ENCODE measurements at places on chromosomes 6 and 20. TPM values are rescaled to one million over a fixed set of nuclear protein-coding genes. Genes with fewer than 3 reads are reported as not detected.

GNAS-AS1 gene
- not detected for total RNA-seq

WFDC5 gene
- total RNA-seq: not detected

FOXA2 gene
- 19.1 TPM for total RNA-seq

TTI1 gene
- total RNA-seq: 22.2 TPM

OSTM1 gene
- total RNA-seq: 16.0 TPM

HCRTR2 gene
- not detected for total RNA-seq

BIRC7 gene
- total RNA-seq: 2.3 TPM

RIMS1 gene
- not detected for total RNA-seq

CRISP2 gene
- total RNA-seq: not detected

CD109 gene
- total RNA-seq: 68.4 TPM

NRSN2 gene
- total RNA-seq: 62.1 TPM

DCDC2 gene
- total RNA-seq: 2.7 TPM

MYLK4 gene
- 0.10 TPM for total RNA-seq

BRD2 gene
- 140 TPM for total RNA-seq

BTNL2 gene
- not detected for total RNA-seq

BTN2A1 gene
- 19.1 TPM for total RNA-seq

ZNF334 gene
- not detected for total RNA-seq

HSPA12B gene
- total RNA-seq: 0.25 TPM

PTCRA gene
- not detected for total RNA-seq

PRDM1 gene
- 5.6 TPM for total RNA-seq

TULP1 gene
- total RNA-seq: not detected

SIRPD gene
- not detected for total RNA-seq

HAO1 gene
- not detected for total RNA-seq

TSHZ2 gene
- not detected for total RNA-seq

CALHM4 gene
- total RNA-seq: not detected

ADGB gene
- not detected for total RNA-seq

BTBD9 gene
- total RNA-seq: 1.8 TPM

CPNE1 gene
- 215 TPM for total RNA-seq

TCFL5 gene
- total RNA-seq: 4.7 TPM

TRDN gene
- total RNA-seq: not detected

HLA-DMA gene
- total RNA-seq: 2.6 TPM

NKX2-2 gene
- total RNA-seq: not detected

KCNQ5 gene
- 1.5 TPM for total RNA-seq

STX11 gene
- 2.3 TPM for total RNA-seq

COL19A1 gene
- total RNA-seq: not detected

CEP57L1 gene
- total RNA-seq: 5.5 TPM

NEURL2 gene
- 1.1 TPM for total RNA-seq

CYP24A1 gene
- 140 TPM for total RNA-seq

SCUBE3 gene
- 0.05 TPM for total RNA-seq

TFAP2D gene
- not detected for total RNA-seq

GLP1R gene
- not detected for total RNA-seq

HLA-DQB1 gene
- total RNA-seq: not detected

PEX7 gene
- total RNA-seq: 5.3 TPM

FAM184A gene
- total RNA-seq: not detected

SIRPB1 gene
- total RNA-seq: 0.29 TPM

NRN1 gene
- total RNA-seq: 0.59 TPM

TMEM170B gene
- total RNA-seq: 0.67 TPM

KCNS1 gene
- total RNA-seq: not detected
